ENCODE measurements at places on chromosomes 7 and 10.

DNA sequence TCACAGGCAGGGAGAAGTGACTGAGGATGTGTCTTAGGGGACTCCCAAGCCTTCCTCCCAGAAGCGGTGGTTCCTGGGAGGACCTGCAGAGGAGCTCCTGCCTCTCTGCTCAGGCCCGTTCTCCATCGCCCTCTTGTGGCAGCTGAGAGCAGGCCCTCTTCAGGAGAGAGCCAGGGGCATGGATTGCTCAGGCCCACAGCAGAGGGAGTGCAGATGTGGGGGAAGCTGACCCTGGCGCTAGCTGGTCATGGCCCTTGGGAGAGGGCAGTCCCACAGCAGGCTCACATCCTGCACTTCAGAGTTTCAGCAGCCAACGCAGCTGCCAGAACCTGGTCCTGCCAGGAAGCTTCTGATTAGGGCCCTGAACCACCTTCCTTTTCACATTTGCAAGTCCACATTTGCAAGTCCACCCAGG is 94.8 kb upstream of the TARP start:
- peak; percentile 83 for DNase-seq

DNA sequence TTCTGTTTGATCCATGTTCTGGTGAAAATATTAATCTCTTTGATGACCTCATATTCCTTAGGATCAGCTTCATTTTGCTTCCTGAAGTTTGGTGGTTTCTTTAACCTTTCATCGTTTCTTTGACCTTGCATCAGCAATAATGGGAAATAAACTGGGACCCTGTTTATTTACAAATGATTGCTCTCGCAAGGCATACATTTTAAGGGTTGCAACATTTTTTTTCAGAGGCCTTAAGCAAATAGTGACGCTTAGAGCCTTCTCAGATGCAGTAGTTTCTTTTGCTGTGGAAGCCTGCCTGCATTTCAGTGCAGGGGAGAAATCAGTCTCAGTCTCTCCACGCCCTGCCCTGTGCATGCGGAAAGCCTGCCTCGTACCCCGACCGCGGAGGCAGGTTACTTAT is 139.1 kb upstream of the NPS start:
- DNase-seq: no peak

GRCh38 chr10:36681751-36682632 is 443.4 kb upstream of the ANKRD30A start:
- no peak for DNase-seq

DNA sequence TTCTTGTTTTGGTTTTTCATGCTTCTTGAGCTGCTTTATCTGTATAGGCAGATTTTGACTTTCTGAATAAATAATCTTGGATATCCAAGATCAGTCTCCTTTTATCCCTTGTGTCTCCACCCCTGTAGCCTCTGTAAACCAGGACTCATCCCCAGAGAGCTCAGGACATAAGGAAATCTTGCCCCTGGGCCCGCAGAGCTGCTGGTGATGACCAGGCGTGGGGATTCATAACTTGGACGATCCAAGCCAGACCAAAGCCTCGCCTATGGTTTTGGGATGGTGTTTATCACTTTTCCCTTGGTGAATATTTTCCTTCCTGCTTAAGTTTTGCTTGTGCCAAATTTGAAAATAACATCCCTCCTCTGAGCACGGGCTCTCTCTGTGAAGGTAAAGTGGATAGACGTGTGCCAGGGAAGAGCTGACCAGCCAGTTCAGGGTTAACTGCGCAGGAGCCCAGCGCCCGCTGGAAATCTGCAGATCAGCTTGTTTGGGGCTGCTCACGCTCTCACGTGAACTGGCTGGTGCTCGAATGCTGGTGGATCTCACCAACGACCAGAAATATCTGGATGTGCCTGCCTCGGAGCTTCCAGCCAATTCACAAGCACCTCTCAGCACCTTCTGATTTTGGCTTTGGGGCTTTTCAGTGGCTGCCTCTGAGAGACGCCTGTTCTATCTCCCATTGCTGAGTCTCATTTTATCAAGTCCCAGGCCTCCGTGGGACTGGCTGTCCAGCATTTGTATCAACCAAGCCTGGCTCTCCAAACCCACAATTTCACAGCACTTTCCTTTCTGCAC is 132.1 kb upstream of the BTBD16 start:
- DNase-seq: no peak

GRCh38 chr7:84829719-84830118 is 357.1 kb downstream of the SEMA3D start:
- DNase-seq: no peak

DNA sequence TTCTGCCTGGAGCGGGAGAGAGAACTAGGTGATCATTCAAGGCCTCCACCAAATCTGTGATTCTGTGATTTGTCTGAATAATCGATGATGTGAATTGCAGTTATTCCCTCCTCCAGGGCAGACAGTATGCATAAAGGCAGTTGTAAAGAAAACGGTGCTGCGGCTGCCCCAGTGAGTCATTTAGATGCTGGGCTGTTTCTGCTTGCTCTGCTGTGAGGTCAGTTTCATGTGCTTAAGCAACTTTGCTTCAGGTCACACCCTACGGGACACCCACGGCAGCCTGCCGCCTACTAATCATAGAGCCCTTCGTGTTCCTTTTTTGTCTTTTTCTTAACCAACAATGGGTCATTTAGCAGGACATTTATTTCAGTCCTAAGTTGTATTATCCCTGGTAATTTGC is 158.1 kb upstream of the PITRM1 start:
- no peak for DNase-seq

DNA sequence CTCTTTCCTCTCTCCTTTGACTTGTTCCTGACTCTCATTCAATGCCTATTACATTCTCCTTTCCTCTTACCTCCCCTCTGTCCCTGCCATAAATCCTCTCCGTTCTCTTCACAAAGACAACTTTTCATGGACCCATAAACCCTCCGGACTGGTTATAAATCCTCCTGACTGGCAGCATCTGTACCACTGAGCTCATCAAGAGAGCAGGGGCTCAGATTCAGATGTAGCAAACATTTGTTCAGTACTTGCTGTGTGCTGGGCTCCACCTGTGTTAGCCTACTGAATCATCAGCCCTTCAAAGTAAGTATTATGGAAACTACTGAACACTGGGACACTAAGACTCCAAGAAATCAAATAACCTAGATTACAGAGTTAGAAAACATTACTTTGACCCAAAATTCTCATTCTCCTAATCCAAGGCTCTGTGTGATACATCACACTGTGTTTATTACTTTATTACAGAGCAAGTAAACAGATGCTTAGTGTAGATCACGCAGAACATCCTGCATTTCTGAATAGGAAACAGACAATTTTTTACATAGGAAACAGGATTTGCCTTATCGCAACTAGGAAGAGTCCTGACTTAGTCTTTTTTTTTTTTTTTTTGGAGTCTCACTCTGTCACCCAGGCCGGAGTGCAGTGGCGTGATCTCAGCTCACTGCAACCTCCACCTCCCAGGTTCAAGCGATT is 108.6 kb upstream of the PDE1C start:
- DNase-seq: no peak

- no peak for DNase-seq
These were observed 129.8 kb downstream of the PPP1R17 start for GRCh38 chr7:31816810-31817209.

- no peak for DNase-seq
These were observed 144.7 kb upstream of the SEMA3A start for GRCh38 chr7:84339306-84339705.

- DNase-seq: no peak
These were observed 40.5 kb downstream of the NRBF2 start for GRCh38 chr10:63173468-63174232.

DNA sequence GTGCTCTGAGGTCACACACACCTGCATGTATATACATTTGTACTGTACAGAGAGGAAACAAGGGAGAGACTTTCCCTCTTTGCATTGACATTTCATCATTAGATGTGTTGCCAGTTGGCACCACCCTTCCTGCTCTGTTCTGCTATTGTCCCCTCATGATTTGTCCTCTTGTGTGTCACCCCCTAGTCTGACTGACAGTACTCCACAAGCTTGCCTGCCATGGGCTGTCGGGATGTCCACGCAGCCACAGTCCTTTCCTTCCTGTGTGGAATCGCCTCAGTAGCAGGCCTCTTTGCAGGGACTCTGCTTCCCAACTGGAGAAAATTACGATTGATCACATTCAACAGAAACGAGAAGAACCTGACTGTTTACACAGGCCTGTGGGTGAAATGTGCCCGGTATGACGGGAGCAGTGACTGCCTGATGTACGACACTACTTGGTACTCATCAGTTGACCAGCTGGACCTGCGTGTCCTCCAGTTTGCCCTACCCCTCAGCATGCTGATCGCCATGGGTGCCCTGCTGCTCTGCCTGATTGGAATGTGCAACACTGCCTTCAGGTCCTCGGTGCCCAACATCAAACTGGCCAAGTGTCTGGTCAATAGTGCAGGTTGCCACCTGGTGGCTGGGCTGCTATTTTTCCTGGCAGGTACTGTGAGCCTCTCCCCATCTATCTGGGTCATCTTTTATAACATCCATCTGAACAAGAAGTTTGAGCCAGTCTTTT is 9.4 kb downstream of the CLDN12 start:
- peak; percentile 15 for DNase-seq

DNA sequence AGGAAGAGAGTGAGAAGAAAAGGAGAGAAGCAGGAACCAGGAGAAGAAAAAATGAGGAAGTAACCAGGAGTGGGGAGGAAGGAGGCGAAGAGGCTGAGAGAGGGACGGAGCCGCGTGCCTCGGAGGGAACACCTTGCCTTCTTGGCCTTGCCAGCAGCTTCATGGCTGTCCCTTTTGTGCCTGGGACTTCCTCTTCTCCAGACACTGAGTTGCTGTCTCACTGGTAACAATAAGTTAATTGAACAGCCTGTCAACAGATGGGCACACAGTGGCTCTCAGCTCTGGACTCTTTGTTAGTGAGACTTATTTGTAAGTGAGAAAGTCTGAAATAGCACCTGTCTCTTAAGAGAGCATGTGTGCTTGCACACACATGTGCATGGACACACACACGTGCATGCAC is 83.2 kb downstream of the GATA3 start:
- peak; percentile 35 for DNase-seq

DNA sequence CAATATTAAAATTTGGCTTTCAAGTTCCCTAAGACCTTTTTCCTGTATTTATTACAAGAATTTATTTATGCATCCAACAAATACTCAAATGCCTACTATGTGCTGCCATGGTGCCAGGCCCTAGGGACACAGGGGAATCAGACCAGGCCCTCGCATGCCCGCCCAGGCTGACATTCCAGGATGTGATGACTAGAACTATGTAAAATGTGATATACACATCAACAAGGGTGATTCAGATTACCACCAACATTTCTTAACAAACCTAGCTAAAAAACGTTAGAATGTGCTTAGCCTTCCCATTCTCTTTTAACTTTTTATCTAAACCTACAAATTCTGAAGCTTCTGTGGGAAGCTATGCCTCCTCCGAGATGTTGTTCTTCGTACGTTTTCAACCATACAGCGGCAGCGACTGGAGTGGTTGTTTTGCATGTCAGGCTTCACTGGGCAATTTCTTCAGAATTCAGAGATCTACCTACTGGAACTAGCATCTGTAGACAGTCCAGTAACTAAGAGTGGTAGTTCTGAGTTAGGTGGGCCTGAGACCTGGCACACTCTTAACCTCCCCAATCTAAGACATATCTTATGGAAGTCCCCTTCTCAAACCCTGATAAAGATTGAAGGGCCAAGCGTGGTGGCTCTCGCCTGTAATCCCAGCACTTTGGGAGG is 22.1 kb downstream of the GNA12 start:
- DNase-seq: no peak

- no peak for DNase-seq
These were observed 44.6 kb downstream of the CFAP46 start for GRCh38 chr10:132897516-132898381.

DNA sequence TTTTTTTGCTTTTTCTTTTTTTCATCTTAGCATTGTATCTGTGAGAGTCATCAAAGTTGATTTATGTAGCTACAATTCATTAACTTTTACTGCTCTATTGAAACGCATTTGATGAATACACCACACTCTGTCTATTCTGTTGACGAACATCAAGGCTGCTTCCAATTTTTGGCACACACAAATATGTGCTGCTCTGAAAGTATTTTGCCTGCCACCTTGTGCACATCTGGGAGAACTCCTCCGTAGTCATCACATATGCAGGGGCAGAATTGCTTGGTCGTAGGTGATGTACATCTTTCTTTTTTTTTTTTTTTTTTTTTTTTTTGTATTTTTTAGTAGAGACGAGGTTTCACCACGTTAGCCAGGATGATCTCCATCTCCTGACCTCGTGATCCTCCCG is 796.8 kb downstream of the KCNMA1 start:
- DNase-seq: no peak
